AG10803 (cell line): ENCODE measurements at places on chromosomes 7 and 10.

- DNase-seq: peak; percentile 16
Observed at GRCh38 chr10:32160864-32161263, 104.6 kb upstream of the KIF5B start.

GRCh38 chr7:22680482-22680911 lies 46.5 kb upstream of the IL6 start:
- DNase-seq: no peak

- DNase-seq: no peak
Observed at GRCh38 chr7:47957156-47957555, 8.9 kb upstream of the PKD1L1 start.

DNA sequence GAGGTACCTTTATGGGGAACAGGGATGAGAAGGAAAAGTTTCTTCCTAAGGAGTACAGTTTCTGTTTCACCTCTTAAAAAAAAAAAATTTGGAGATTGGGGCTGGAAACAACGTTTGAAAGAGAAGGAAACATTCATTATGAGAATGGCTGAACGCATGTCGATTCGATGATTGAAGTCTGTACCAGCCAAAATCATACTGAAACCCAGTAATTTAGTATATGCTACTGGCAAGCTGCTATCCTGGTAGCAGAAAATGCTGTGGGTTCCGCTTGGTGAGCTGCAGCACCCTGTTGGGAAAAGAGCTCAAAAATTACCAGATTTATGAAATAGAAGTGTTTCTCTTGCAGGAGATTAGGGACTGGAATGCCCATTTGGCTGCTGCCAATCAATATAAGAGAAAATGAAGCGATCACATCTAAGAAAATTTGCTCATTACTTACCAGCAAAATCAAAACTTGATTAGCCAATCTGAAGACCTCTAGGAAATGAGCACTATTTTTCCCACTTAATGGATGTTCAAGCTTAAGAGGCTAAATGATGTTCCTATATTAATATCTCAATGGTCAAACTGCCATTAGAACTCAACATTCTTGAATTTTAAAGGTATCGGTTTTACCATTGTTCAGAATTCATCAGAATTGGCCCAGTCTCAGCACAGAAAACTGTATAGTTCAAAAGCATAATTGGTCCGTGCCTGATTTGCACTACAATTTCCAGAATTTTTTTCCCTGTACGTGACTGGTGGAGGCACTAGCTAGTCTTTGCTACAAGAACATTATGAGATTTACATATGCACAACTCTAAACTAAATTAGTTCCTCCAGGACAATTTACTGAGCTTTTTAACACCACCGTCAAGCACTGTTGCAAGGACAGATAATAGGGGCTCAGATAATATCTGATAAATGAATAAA lies 1.2 kb upstream of the ITGB1 start:
- DNase-seq: no peak

- DNase-seq: no peak
Observed at GRCh38 chr10:101686133-101686925, 8.6 kb downstream of the FBXW4 start.

DNA sequence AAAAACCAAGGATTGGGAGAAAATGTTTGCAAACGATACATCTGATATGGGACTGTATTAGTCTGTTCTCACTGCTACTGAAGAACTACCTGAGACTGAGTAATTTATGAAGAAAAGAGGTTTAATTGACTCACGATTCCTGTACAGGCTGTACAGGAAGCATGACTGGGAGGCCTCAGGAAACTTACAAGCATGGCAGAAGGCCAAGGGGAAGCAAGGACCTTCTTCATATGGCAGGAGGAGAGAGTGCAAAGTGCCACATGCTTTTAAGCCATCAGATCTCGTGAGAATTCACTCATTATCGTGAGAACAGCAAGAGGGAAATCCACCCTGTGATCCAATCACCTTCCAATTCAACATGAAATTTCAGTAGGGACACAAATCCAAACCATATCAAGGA lies 11.0 kb downstream of the ZNF713 start:
- no peak for DNase-seq

- DNase-seq: no peak
Observed at GRCh38 chr10:123375738-123376137, 221.5 kb downstream of the BUB3 start.

DNA sequence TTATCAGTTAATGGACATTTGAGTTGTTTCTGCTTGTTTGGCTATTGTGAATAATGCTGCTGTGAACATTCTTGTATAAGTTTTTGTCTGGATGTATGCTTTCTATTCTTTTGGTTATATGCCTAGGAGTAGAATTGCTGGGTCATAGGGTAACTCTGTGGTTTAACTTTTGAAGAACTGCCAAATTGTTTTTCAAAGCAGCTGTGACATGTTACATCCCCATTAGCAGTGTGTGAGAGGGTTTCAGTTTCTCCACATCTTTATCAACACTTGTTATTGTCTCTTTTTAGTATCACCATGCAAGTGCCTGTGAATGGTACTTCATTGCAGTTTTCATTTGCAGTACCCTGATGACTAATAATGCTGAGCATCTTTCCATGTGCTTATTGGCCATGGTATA lies 2.1 kb upstream of the NDUFB8 start:
- DNase-seq: no peak

DNA sequence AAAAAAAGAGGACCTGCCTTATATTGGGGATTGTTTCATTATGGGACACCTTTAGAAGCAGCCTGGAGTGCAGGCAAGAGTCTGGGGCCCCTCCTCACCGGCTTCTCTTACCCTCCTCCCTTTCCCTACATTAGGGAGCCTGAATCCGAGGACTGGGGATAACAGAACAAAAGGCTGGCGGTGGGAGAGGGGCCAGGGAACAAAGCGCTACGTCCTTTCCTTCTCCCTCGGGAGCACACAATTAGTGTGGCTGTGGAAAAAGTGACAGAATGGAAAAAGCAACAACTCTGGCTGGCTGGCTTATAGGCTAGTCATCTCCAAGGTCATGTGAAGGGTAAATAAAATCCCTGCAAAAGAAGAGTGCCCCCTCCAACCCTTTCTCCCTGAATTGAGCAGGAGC lies 74.7 kb downstream of the LSM5 start:
- DNase-seq: no peak
